ENCODE measurements at places on chromosomes 2 and 18.

DNA sequence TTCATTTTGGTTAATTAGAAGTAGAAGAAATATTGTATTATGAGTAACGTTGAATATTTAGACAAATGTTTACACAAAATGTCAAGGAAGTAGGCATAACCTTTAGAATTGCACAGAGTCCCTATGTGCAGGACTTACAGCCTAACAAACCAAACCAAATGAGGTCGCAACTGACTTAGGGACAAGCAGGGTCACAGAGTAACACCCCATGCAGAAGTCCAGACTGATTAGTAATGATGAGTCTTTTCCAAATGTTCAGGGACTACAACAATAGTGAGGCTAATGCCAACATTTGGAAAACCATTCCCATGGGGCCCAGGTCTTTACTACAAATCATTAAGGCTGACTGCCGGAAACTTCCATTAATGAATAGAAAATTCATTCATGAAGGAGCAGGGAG, 452.5 kb upstream of the CHAC2 start:
- no peak overlapping the region for H3K27ac ChIP-seq
- DNase-seq: no peak
- H3K4me3 ChIP-seq: no peak overlapping the region
- H3K4me1 ChIP-seq: no peaks in the 10 kb centered on the region

DNA sequence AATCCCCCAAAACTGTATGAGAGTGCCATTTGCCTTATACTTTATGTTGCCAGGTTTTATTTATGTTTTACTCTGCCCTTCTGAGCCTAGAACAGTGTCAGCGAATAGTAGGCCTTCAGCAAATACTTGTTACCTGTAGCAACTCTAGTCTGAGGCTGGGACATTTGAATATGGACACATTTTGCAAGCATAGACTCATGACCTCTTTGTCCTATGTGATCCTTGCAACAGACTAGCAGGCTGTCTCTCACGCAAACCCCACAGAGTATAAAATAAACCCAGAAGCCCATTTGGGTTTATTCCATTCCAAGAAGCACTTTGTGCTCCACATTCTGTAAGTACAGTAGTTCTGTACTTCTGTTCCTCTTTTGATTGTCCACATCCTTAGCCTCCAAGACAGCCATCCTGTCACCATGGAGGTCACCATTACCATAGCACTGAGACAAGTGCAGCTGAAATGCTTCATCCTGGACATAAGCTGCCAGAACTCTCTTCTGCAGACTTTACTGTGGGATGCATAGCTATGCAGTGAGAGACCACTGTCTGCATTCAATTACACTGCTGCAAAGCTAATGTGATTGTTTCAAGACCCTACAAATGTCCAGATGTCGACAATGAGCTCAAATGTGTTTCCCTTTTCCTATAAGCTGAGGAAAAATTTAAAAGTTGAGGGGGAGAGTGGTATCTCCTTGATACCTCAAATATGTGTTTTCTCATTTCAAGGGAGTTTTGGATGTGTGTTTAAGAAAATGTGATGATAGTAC, 425.7 kb downstream of the PID1 start:
- no peaks in the 10 kb centered on the region for H3K27me3 ChIP-seq
- no peak overlapping the region for H3K4me3 ChIP-seq
- H3K4me1 ChIP-seq: no peaks in the 10 kb centered on the region
- no peaks in the 10 kb centered on the region for H3K36me3 ChIP-seq

- no peak overlapping the region for H3K4me3 ChIP-seq
- H3K4me1 ChIP-seq: peaks cover 68% of the 10 kb centered on the region
- peak overlapping the region; percentile 96 for H3K27ac ChIP-seq
- no peaks in the 10 kb centered on the region for H3K36me3 ChIP-seq
- no peaks in the 10 kb centered on the region for H3K27me3 ChIP-seq
Observed at GRCh38 chr2:109436610-109437225, 177.0 kb downstream of the SEPTIN10 start.

DNA sequence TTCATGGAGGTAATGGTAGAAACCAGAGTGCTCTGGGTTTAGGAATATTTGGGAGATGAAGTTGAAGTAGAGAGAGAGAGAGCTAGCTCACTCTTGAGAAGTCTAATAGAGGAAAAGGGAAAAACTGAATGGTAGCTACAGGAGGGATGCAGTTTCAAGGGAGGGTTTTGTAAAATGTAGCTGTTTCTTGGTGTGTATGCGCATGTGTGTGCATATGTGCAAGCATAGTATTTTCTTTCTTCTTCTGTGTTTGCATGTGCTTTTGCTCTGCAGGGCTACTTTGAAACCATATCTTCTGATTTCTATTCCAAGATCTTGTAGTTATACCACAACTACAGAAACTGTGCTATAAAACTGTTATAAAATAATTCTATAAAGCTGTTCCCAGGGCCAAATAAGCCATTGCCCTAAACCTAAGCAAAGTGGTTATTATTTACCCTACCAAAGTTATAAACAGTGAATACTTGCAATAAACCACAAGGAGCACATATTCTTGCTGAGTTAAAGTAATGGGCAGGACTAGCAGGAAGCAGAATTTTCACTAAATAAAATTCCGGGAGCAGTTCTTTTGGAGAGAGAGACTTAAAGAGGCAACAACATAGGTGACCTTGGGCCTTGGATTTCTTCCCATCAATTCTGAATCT, 145.3 kb upstream of the ZNF521 start:
- H3K4me1 ChIP-seq: no peaks in the 10 kb centered on the region
- no peak overlapping the region for H3K27ac ChIP-seq
- no peak overlapping the region for H3K4me3 ChIP-seq
- H3K36me3 ChIP-seq: no peaks in the 10 kb centered on the region
- H3K27me3 ChIP-seq: no peaks in the 10 kb centered on the region
- no peak for DNase-seq

- no peak for DNase-seq
- no peaks in the 10 kb centered on the region for H3K4me1 ChIP-seq
- H3K36me3 ChIP-seq: no peaks in the 10 kb centered on the region
- H3K27me3 ChIP-seq: no peaks in the 10 kb centered on the region
- no peak overlapping the region for H3K4me3 ChIP-seq
Observed at GRCh38 chr2:167769020-167769419, 478.4 kb downstream of the STK39 start.

- H3K4me1 ChIP-seq: peaks cover 36% of the 10 kb centered on the region
- DNase-seq: no peak
- H3K27ac ChIP-seq: peak overlapping the region; percentile 36
- no peaks in the 10 kb centered on the region for H3K27me3 ChIP-seq
- no peak overlapping the region for H3K4me3 ChIP-seq
- no peaks in the 10 kb centered on the region for H3K36me3 ChIP-seq
Observed at GRCh38 chr18:10035281-10035991, 121.6 kb downstream of the VAPA start.

- DNase-seq: no peak
- no peaks in the 10 kb centered on the region for H3K36me3 ChIP-seq
- no peak overlapping the region for H3K27ac ChIP-seq
- no peak overlapping the region for H3K4me3 ChIP-seq
- no peaks in the 10 kb centered on the region for H3K4me1 ChIP-seq
Observed at GRCh38 chr2:174645296-174645695, 47.7 kb upstream of the WIPF1 start.

GRCh38 chr2:137872577-137872976, 91.7 kb upstream of the HNMT start:
- H3K27ac ChIP-seq: no peak overlapping the region
- H3K4me1 ChIP-seq: no peaks in the 10 kb centered on the region
- DNase-seq: no peak

GRCh38 chr2:196399722-196400691, 228.6 kb upstream of the STK17B start:
- no peaks in the 10 kb centered on the region for H3K4me1 ChIP-seq
- no peak for DNase-seq
- H3K27me3 ChIP-seq: no peaks in the 10 kb centered on the region
- no peaks in the 10 kb centered on the region for H3K36me3 ChIP-seq
- H3K27ac ChIP-seq: no peak overlapping the region

GRCh38 chr2:11833601-11834000, 87.2 kb downstream of the LPIN1 start:
- no peaks in the 10 kb centered on the region for H3K27me3 ChIP-seq

DNA sequence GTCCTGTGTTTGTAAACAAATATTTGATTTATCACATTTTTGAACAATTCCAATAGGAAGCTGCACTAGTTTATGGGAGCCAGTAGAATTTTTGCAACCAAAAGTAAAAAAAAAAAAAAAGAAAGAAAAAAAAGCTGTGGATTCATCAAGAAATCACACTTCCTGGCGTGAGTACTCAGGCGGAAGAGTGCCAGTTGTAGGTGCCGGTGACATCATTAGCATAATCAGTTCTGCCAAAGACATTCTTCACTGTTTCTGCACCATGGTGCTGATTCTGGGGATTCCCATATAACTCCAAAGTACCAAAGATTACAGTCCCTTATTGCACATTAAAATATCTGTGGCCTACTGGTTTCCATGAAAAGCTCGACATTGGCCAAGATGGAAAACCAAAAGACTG, 32.8 kb downstream of the RAPGEF4 start:
- DNase-seq: no peak
- H3K4me1 ChIP-seq: no peaks in the 10 kb centered on the region
- no peaks in the 10 kb centered on the region for H3K27me3 ChIP-seq
- H3K27ac ChIP-seq: no peak overlapping the region
- H3K36me3 ChIP-seq: no peaks in the 10 kb centered on the region
- no peak overlapping the region for H3K4me3 ChIP-seq

DNA sequence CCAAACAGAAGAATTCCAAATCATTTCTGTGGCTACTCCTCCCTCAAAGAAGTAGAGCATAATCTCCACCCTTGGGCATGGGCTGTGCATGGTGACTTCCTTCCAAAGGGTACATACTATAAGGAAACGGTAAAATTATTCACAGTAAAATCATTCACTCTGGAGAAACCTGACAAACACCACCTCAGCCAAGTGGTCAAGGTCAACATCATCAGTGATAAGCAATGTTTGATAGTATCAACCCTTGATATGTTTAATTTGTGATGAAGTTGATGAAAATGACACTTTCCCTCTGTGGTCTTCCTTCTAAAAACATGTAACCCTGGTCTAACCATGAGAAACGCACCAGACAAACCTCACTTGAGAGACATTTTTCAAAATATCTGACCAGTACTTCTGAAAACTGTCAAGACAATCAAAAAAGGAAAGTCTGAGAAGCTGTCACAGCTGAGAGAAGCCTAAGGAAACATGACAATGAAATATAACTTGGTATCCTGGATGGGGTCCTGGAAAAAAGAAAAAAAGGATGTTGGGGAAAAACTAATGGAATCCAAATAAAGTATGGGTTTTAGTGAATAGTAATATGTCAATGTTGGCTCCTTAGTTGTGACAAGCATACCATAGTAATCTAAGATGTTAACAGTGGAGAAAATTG, 9.4 kb upstream of the TXNDC2 start:
- H3K36me3 ChIP-seq: no peaks in the 10 kb centered on the region
- DNase-seq: no peak
- H3K4me1 ChIP-seq: peaks cover 13% of the 10 kb centered on the region
- H3K27ac ChIP-seq: peak overlapping the region; percentile 72
- no peaks in the 10 kb centered on the region for H3K27me3 ChIP-seq

DNA sequence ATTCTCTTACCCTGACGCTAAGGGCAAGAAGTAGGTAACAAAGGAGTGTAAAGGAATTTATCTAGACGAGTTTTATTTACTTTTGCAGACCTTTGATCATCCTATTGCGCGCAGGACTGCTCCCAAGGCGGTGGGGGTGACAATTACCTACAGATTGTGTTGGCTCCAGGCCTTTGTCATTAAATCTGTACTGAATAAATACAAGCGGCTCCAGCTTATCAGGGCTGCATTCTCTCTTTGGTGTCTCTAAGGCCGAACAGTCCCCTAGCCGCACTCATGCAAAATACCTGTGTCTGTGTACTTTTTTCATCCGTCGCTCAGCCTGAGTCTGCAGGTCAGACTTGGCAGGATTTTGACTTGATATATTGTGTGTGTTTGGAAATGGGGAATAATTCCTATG, 57.9 kb upstream of the DYSF start:
- H3K4me3 ChIP-seq: no peak overlapping the region
- no peaks in the 10 kb centered on the region for H3K4me1 ChIP-seq
- no peak for DNase-seq
- H3K36me3 ChIP-seq: peaks cover 88% of the 10 kb centered on the region
- no peak overlapping the region for H3K27ac ChIP-seq
- no peaks in the 10 kb centered on the region for H3K27me3 ChIP-seq

GRCh38 chr2:23434721-23435121, 49.7 kb downstream of the KLHL29 start:
- no peak overlapping the region for H3K4me3 ChIP-seq
- no peak for DNase-seq
- no peak overlapping the region for H3K27ac ChIP-seq
- no peaks in the 10 kb centered on the region for H3K36me3 ChIP-seq

DNA sequence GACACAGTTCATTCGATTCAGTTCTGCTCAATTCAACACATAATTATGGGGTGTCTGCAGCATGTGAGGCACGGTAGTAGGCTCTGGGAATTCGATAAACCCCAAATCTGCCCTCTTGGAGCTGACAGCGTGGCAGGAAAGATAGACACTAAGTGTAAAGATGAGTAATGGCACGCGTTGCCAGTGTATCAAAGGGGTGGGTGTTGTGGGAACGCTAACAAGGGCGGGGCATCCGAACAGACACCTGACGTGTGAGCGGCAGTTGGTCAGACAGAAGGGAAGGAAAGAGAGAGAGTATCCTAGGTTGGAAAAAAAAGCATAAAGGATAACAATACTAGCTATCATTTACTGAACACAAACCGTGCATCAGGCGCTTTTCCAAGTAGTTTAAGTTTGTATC, 125.7 kb upstream of the HAAO start:
- H3K36me3 ChIP-seq: no peaks in the 10 kb centered on the region
- no peaks in the 10 kb centered on the region for H3K27me3 ChIP-seq
- no peak for DNase-seq
- no peak overlapping the region for H3K4me3 ChIP-seq
- peaks cover 33% of the 10 kb centered on the region for H3K4me1 ChIP-seq
- H3K27ac ChIP-seq: no peak overlapping the region

GRCh38 chr18:77069482-77069881, 63.1 kb downstream of the MBP start:
- no peak for DNase-seq
- H3K27me3 ChIP-seq: no peaks in the 10 kb centered on the region
- H3K4me1 ChIP-seq: peaks cover 35% of the 10 kb centered on the region

DNA sequence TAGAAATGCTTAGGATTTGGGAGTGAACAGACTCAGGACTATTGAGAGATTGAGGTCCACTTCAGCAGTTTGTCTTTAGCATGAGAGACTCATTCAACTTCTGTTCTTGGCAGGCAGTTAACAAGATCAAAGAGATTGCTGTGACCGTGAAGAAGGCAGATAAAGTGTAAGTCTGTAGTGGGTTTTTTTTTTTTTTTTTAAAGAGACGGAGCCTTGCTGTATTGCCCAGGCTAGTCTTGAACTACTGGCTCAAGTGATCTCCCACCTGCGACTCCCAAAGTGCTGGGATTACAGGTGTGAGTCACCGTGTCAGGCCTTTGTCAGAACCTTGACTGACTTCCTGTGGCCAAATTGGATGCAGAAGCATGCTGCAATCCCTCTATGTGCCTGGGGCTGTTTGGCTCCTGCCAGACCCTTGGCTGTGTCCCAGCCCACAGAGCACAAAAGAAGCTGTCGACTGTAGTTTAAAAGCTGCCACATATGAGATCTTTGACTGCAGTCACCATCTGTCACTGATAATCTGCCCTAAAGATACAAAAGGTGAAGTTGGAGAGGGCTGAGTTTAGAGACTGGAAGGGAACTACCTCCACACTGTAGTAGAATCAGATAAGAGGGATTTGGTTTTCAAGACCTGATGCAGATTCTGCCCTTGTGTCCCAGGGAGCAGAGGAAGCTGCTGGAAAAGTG, 9.9 kb downstream of the CCT7 start:
- no peak overlapping the region for H3K4me3 ChIP-seq
- peaks cover 99% of the 10 kb centered on the region for H3K36me3 ChIP-seq

GRCh38 chr18:32530947-32531651, 60.4 kb upstream of the GAREM1 start:
- no peaks in the 10 kb centered on the region for H3K4me1 ChIP-seq
- H3K27me3 ChIP-seq: no peaks in the 10 kb centered on the region
- H3K4me3 ChIP-seq: no peak overlapping the region
- no peak overlapping the region for H3K27ac ChIP-seq
- H3K36me3 ChIP-seq: no peaks in the 10 kb centered on the region

All from tibial artery (tissue), 4 donors.